Fibroblast of the aortic adventitia (primary cell): ENCODE measurements at places on chromosomes 6 and 20. TPM values are rescaled to one million over a fixed set of nuclear protein-coding genes. Genes with fewer than 3 reads are reported as not detected.

The SRSF12 gene
- 0.09 and 0.33 TPM in 2 replicates for total RNA-seq

The KCNK16 gene
- total RNA-seq = not detected in 2 replicates

The NKAPL gene
- 1.3 and 1.9 TPM in 2 replicates for total RNA-seq

The MYLK2 gene
- total RNA-seq = 0.18 TPM in 1 of 2 replicates, not detected in the other

The SLC32A1 gene
- total RNA-seq = not detected in 2 replicates

The RIPOR2 gene
- total RNA-seq = 0.72 and 1.4 TPM in 2 replicates

The DNAH8 gene
- 0.08 TPM in 1 of 2 replicates, not detected in the other for total RNA-seq

The BMP7 gene
- total RNA-seq = not detected in 2 replicates
